ENCODE measurements at places on chromosomes 7 and 10.
A peak's percentile ranks its signal among the peaks of the same experiment; 100 is the strongest.

DNA sequence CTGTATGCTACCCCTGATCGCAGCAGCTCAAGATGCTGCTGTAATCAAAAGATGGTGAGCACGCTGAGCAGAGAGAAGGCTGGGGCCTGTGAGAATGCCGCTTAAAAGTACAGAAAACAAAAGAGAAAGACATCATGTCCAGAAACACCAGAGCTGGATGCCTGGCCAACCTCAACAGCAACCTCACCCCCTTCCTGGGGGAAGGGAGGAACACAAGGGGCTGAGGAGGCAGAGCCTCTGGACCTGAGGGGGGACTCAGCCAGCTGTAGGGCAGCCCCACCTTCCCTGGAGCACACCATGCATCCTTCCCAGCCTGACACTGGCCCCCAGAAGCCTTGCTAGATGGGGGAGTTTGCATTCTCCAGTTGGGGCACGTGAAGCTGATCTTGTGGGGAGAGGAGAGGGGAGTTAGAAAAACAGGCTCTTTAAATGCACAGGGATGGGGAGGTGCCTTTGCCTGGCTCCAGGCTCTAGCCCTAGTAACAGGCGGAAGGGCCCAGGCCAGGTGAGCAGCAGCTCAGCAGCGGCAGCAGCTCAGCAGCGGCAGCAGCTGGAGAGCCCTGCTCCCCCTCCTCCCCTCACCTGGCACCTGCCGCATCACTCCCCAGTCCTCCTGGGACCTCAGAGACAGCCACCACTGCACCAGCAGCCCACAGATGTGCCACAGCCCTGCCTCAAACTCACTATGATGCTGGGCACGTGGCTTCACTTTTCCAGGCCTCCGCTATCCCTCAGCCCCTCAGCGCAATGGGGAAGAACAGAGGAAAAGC is 156.3 kb downstream of the NEURL1 start:
- no peak for DNase-seq

DNA sequence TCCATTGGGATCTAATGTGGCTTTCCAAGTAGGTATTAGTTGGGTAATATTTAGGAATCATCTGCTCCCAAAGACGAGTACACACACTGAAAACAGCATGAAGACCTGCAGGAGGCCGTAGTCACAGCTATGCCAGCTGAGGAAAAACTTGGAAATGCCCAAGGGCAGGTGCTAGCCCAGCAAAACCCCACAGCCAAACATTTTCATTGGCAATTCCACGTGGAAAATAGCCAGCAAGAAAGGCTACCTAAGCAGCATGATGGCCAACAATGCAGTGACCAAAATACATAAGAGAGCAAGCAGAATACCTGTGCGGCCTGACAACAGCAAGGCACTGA is 32.7 kb downstream of the DOCK4 start:
- DNase-seq, result no peak

DNA sequence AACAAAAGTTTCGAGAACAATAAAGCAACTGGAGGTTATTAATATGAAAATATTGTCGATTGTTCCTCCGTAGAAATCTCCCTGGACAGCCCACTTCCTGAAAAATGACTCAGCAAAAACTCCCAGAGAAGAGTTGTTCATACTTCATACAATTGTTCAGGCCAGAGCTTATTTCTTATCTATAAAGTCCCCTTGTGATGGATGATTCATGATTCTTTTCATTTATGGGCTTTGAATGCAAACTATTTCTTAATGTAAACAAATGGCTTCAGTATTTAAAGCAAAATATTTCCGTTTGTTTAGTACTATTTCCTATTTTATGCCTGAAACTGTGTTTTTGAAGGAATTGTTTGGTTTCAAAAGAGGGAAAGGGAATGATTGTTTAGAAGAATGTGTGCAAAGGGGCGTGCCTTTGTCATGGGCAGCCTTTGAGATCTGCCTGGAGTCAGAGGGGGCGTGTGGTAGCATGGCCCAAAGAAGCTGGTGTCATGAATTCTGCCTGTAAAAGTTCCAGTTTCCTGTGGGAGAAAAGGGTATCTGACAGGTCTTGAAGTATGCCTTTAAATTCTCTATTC is 26.2 kb upstream of the EXOC6 start:
- DNase-seq, result peak; percentile 80

GRCh38 chr10:119673271-119673670 is 22.1 kb downstream of the BAG3 start:
- DNase-seq, result peak; percentile 32

DNA sequence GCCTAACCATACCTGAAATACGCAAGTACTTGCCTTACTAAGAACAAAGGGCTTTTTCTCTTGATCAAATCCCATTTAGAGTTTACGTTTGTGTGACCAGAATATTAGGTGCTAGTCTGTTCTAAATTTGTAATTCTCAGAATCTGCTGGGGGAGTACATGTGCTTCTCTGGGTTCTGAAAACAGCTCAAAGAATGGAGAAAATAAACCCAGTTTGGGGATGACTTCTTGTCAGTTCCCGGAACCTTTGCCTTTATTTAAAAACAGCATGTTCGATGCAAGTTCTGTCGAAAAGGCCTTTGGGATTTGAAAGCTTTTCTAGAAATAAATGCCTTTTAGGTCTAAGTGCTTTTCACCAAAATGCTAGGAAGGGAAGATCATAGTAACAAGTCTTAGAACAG is 147.0 kb downstream of the ARID5B start:
- DNase-seq, result no peak

GRCh38 chr10:95406651-95407280 is 116.0 kb upstream of the PDLIM1 start:
- DNase-seq, result no peak
